NCI-H1436 treated with DMSO at 0.1 percent for 48 hours (cell line): ENCODE measurements at places on chromosomes 2 and 18.

DNA sequence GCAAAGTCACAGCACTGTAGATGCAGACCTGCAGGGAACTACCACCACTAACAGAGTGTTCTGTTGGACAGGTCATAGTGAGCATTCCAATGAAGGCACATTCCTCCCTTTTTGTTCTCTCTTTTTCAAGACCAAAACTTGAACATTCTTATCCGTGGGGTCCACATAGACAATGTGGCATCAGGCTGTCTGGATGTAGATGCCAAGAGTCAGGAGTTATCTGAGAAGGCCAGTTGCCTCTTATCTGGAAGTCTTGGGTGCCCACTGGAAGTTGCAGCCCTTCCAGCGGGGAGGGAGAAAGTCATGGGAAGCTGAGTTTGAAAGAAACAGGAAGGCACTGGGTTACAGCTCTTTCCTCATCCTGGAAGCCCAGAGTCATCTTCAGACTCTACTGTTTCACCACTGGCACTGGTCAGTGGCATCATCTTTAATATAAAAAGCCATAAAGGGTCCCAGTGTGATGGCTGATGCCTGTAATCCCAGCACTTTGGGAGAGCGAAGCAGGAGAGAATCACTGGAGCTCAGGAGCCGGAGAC, 61.4 kb downstream of the FAM161A start:
- no peak for DNase-seq

- no peak for DNase-seq
Measured at GRCh38 chr2:183224948-183225347, 100.7 kb downstream of the NUP35 start.

GRCh38 chr2:160490733-160491685, 2.6 kb downstream of the RBMS1 start:
- DNase-seq, result no peak

GRCh38 chr2:241776336-241777169, at the start of gene GAL3ST2:
Gene GAL3ST2, plus strand, starts transcription at chr2:241776822. Its CDS starts 134 bp downstream, at chr2:241776956.
- no peak for DNase-seq

DNA sequence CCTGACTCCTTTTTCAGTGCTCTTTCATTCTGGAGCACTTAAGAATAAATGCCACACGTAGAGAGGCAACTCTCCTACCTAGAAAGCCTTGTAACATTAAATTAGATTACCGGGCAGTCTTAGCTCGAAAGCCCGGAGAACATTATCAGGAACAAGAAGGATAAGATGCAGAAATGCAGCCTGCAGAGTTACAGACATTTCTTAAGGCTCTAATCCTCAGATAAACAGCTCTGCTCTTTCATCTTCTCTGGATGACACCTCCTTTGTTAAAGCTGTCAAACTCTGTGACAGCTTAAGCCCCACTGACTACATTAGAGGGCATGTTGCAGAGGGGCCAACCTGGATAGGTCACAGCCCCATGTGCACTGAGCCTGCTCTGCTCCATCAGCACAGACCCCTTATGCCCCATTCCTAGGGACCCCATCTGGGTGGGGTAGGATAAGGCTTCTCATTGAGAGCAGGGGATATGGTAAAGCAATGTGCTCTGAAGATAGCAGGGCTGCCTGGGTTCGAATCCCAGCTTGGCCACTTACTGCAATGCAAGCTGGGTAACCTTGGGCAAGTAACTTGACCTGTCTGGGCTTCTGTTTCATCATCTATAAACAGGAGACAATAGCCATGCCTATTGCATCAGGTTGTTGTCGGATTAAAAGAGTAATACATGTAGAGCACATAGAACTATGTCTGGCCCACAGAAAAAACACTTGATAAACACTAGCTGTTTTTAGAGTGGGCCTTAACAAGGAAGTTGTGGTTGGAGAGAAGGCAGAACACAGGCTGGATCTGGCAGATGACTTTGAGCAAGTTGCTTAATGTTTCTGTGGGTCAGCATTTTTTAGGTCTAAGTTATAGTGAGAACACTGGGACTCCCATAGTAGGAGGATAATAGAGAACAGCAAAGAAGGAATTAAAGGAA, 111.4 kb downstream of the THNSL2 start:
- DNase-seq, result no peak

DNA sequence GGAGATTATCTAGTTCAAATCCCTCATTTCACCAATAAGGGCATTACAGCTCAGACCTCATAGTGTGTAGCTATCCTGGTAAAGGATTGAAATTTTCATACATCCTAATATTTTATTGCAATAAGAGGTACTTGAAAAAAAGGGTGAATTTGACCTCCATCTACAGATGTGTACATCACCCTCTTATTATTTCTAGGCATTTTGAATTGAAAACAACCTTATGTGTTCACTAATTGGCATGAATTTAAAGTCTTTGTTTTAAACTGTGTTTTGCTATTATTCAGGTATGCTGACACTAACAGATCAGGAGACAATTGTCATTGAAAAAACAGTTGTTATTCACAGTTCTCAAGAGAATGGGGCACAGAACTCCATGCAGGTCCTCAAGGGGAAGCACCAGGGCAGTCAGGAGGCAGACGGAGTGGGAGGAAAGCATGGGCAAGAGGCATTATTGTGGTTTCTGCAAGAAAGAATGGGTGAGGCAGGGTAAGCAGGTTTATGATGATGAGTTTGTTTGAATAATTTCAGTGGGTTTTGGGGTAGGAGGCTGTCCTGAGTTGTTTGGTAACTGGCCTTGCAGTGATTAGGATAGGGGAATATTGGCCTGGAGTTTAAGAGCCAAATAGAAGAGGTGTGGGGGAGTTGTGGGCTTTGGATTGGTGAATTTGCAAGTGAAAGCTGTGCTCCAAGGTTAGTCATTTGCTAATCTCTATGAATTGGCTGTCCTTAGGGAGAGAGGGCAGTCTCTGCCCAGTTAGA, 194.6 kb downstream of the GPD2 start:
- DNase-seq, result no peak

DNA sequence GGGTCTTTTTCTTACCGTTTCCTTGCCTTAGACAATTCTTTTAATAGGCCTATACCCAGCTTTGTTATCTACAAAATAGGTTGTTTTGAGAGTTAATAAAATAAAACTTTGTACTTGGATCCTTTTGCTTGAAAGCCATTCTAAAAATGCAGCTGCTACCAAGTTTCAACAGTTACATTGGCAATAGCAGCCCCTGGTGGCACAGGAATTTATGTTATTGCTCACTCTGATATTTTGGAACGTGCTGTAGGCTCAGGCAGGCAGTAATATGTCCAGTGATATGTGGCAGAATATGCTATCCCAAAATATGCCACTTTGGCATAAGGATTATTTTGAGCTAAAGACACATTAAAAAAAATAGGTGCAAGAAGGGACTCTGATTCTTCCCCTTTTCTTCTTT, 6.7 kb upstream of the COMMD1 start:
- no peak for DNase-seq

GRCh38 chr18:27361477-27361876, 176.4 kb upstream of the CHST9 start:
- no peak for DNase-seq

DNA sequence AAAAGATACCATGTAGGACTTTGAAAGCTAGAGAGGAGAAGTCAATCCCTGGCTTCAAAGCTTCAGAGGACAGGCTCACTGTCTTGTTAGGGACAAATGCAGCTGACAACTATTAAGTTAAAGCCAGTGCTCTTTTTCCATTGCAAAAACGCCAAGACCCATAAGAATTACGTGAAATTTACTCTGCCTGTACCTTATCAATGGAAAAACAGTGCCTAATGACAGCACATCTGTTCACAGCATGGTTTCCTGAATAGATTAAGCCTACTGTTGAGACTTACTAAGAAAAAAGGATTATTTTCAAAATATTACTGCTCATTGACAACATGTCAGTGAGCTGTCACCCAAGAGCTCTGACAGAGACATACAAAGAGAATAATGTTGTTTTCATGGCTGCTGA, 52.9 kb downstream of the ANKRD12 start:
- DNase-seq, result no peak

GRCh38 chr2:105786231-105787230, 41.8 kb downstream of the NCK2 start:
- DNase-seq, result no peak

DNA sequence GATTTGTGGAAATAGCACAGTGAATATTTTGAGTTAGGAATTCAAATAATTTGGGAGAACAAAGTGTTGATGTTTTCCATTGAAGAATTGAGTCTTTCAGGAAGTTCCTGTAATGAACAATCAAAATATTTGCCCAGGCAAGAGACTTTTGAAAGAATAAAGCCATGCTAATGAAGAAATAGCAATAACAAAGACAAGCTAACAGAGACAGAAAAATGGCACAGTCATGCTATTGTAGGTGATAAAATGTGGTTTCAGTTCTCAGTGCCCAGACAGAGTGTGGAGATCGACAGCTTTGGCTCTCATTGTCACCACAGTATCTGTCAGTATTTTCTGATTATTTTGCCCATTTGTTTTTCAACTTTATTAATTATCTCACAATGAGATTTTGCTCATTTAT, 490.8 kb upstream of the PIK3C3 start:
- no peak for DNase-seq

GRCh38 chr2:216603884-216604245, 29.4 kb upstream of the IGFBP2 start:
- no peak for DNase-seq

DNA sequence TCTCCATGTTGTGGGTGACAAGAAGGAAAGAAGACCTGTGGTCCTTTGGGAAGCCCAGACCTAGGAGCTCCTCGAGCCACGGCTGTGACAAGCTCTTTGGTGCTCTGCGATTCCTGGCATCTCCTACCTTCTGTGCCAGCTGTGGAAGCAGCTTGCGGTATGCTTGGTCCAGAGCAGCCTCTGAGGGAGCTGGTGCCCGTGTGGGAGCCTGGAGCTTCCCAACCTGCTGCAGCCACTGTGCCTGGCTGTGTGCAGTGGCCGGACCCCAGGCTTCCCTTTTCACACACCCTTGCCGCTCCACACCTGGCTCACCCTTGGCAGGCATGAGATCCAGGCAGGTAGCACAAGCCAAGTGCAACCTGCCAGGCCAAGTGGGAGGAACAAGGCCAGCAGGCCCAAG, 1328.6 kb upstream of the SLC39A10 start:
- DNase-seq, result no peak

GRCh38 chr2:161586517-161587167, 37.6 kb upstream of the SLC4A10 start:
- no peak for DNase-seq

DNA sequence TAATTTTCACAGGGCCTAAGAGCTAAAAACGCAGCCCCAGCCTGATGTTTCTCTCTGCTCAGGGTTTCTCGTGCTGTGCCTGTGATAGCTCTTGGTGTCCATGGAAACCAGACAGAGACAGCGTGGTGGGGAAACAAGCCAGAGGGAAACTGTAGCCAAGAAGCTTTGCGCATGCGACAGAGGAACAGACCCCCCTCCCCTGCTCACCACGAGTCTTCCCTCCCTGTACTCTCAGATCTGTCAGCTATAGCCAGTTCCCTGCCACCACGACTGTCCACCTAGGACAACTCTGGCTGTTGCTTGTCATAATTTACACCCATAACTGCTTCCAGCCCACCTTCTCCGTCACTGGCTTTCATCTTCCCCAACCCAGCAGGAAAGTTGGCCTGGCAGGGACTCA, 13.2 kb upstream of the DNAJC27 start:
- DNase-seq, result no peak

DNA sequence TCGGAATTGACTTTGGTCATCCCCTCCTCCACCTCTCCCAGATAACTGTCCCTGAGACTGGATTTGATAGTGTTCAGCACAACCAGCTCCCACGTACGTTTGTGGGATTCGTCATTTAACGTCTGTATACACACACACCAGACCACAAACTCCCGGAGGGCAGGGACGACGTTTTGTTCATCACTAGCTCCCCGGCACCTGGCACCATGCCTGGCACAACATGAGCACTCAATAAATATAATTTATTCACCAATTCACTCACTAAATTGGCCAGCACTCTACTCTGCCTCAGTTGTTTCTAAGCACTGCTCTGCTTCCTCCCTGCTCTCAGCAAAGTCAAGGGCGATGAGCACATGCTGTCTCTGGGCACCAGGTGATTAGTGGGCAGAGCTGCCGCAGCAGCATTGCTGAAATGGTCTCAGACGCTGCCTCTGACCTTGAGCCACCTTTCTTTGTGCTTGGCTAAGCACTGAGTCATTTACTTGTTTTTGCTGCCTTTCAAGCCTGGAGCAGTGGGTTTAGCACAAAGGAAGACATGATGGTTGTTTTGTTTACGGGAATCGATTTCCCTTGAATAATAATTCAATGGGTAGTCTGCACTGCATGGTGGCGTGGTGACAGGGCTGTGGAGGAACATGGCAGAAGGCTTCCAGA, 19.3 kb upstream of the LOXHD1 start:
- DNase-seq, result no peak

DNA sequence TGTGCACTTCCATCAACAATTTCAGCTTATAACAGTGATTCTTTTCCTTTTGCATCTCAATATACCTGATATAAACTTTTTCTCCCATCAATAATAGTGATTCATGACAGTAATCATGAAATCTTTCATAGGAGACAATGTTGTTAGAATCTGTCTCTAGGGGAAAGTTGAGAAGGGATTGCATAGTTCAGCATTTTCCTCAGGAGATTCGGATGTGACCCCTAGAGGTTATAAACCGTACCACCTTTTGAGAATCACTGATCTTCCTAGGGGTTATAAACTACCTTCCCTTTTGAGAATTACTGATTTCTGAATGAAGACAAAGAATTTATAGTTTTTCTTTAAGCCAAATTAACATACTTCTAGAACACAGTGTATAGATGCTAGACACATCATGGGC, 53.0 kb upstream of the GALNT3 start:
- no peak for DNase-seq

DNA sequence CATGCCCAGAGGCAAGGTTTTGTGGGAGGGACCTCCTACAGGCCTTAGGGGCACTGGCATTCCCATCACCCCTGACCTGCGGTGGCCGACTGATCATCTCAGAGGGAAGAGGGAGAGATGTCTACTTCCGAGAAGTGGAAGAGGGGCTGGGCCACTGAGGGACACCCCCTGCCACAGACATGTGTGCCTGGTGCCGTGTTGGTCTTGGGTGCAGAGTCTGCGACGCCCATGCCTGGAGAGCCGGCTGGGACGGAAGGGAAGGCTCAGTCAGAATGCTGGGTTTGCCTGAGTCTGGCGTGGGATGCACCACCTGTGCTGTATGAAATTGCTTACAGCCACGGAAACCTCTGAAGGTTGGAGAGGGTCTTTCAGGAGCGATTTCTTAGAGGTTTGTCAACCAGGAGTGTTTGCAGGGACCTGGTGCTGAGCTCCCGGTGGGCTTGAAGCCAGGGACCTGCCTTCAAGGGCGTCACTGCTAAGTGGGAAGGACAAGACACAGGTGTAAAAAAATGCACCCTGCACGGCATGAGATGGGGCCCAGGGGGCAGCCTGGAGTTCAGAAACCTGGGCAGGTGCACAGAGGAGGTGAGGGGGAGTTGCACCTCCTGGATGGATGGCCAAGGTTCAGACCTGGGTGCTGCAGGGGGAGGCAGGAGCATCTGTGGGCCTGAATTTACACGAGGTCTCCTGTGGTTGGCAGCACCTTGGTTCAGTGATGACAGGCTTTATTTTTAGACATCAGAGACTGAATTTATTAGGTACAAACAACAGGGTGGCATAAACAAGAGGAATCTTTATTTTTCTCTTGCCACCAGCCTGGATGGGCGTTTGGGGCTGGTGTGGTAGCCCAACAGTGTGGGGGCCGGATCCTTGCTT, 100.3 kb downstream of the CTIF start:
- DNase-seq, result no peak

- DNase-seq, result peak; percentile 13
Measured at GRCh38 chr18:65221736-65222135, 529.1 kb upstream of the CDH7 start.

GRCh38 chr18:58069721-58070292, 25.8 kb downstream of the NEDD4L start:
- DNase-seq, result no peak

GRCh38 chr2:144682248-144682647, 162.3 kb upstream of the ZEB2 start:
- DNase-seq, result no peak
